Dermis microvascular lymphatic vessel endothelial cell (primary cell): ENCODE measurements at places on chromosomes 6 and 20. TPM values are rescaled to one million over a fixed set of nuclear protein-coding genes. Genes with fewer than 3 reads are reported as not detected.
A peak's percentile ranks its signal among the peaks of the same experiment; 100 is the strongest.

DNA sequence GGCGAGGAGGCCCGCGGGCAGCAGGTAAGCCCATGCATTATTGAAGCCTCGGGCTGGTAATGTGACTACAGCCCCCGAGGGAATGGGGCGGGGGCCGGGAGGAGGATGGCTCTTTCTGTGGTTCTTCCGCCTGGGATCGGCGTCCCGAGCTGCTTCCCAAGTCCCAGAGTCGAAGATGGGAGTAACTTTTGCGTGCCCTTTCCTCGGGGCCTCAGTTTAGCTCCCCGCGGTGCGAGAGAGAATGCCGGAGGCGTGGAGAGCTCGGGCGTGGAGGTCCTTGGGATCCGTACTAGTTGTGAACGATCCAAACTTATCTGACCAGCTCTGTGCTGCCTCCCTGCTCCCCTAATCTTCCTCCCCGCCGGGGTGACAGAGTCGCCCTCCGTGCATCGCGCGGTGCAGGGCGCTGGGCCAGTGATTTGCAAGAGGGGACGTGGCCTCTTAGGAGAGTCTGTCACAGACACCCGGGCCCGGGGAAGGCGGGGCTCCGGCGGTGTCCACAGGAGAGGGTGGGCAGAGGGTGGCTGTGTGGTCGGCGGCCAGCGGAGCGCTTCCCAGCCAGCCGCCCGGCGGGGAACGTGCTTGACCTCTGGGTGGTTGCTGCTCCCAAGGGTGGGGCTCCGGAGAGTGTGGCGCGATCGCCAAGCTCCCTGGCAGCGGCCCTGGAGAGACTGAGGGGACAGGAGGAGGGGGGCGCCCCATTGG lies 815 bp downstream of the UTRN start:
- no peak for DNase-seq

DNA sequence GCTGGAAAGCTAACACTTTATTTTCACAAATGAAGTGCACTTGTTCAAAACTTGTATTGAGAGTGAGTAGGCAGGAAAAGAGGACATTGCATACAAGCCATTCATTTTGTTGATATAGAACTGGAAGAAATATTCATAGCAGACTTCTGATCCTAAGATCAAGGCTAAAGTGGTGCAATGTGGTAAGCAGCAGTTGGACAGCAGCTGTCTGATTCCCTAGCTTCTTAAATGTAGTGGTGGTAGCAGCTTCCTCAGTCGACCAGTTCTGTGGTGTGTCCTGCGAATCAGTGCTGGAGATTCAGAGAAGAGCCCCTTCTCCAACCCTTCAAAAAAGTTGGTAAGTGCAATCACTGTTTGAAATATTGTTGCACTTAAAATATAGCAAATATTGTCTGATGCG lies 281.7 kb upstream of the GJE1 start:
- no peak for DNase-seq

- no peak for DNase-seq
Observed at GRCh38 chr6:158293122-158293521, 19.1 kb upstream of the TULP4 start.

DNA sequence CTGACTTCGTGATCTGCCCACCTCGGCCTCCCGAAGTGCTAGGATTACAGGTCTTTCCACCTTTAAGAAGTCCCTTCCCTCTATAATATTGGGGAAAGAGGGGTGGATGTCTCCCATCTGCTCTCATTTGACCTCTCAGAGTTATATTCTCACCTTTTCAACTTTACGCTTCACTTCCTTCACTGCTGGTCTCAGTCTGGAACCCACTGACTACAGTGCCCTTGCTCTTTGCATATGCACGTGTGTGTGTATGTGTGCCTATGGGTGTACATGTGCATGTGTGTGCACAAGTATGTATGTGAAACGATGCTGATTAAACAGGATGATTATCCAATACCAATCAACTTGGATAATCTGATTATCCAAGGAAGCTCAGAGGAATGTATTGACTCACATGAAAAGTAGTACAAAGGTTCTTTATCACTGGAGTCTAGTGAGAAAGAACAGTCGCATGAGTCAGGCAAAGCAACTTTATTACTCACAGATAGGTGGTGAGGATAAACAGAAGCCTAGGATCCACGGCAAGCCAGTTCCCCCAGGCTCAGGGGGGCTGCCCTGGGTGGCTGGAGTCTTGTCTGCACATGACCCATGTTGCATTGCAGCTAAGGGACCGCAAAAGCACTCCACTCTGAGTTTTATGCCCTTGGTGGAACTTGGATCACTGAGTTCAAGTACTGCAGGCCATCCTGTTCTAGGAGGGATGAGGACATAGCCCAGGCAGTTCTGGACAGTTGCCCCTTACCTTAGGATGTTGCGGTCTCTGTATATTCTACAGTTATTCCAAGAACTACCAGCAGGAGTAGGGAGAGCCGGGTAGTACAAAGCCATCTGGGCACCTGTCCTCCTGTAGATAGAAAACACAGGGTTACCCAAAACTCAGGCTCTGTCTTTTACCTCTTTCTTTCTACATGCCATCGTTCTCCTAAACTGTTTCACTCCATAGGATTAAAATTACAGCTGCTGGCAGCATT lies 50.9 kb downstream of the SNRNP48 start:
- no peak for DNase-seq

DNA sequence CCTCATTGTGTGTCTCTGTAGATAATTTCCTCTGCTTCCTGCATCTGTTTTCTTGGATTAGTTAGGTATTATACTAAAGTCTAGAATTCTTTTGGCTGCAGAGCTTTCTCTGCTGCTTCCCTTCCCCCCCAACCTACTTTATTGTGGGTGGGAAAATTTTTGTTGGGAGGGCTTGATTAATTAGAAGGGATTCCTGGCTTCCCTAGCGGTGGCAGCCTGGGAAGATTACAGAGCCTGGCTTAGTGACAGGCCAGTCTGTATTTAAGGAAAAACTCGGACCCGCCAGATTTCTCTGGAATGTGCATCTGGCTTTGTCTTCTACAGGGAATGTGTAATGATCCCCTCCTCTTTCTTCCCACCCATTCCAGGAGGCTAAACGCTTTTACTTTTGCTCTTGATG lies 31.2 kb downstream of the SLX4IP start:
- peak; percentile 73 for DNase-seq

DNA sequence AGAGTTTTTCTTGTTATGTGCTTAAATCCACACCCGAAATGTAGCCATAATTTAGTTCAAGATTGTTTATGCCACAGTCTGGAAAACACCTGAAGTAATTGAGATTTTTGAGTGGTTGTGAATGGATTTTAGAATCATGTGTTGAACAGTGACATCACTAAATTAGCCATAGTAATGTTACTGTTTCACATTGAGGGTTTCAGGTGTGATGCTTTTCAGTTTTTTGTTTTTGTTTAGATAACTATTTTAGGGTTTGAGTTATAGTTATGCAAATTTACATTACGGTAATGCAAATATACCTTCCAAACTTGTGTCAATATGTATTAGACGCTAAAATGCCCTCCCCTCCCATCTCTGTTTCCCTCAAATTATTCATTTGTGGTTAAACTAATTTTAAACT lies 22.9 kb downstream of the QKI start:
- no peak for DNase-seq

DNA sequence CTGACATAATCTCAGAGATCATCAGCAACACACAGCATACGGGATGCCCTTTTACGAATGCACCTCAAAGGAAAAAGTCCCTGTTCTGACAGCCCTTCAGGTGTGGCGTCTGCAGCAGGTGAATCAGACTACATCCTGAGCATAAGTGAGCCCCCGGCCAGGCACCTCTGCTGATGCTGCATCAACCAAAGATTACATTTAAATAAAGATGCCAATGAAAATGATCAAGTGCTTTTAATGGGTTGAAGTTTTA lies 58.7 kb downstream of the INSM1 start:
- DNase-seq: no peak

Gene FAM162B
- 6.2 and 11.1 TPM in 2 replicates for total RNA-seq

Gene KCNQ2
- total RNA-seq: not detected in 2 replicates
